ENCODE measurements at places on chromosomes 4 and X.

DNA sequence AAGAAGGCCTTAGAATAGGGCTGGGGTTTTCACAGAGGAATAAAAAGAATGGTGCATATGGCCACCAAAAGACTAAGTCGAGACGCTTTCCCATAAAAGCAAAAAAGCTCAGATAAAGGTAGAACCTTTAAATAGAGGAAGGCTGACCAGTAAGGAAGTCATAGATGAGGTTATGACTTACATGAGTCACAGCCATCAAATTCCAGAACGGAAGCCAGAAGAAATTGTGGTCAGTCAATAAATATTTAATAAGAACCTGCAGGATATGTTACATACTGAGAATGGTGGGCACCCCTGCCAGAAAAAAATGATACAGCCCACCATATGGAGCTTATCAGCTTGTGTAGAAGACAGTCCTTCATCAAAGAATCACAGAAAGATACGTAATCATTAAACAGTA lies 120.1 kb downstream of the MANBA start:
- peak; percentile 50 for DNase-seq

DNA sequence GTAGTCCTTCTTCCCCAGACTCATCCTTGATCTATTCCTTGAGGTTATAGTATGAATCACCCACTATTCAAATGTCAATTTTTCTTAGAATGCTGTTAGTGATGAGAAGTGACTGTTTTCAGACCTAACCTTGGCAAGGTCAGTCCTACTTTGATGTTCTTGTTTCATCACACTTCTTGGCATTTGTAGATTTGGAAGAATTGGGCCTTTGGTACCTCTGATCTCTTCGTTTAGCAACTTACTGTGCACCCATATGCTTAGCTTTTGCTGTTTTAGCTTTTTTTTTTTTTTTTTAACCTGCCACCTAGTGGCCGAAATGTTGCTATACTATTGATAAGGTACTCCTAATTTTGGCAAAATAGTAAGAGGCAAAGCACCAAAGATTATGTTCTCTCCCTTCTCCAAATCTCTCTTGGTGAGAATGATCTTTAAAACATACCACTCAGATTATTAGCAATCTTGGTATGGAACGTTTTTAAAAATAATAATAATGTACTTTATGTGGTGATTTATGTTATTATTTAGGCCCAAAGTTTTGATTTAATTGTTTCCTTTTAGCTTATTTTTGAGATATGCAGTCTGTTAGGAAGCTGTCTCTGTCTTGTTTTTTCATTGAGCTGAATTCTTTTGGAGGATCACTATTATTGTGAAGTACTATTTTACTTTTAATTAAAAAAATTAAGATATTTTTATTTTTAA lies 16.6 kb downstream of the DCK start:
- DNase-seq: no peak

GRCh38 chrX:17292111-17292527 lies 82.9 kb upstream of the NHS start:
- DNase-seq: no peak

- no peak for DNase-seq
Observed at GRCh38 chr4:86523333-86523732, 70.8 kb upstream of the PTPN13 start.

DNA sequence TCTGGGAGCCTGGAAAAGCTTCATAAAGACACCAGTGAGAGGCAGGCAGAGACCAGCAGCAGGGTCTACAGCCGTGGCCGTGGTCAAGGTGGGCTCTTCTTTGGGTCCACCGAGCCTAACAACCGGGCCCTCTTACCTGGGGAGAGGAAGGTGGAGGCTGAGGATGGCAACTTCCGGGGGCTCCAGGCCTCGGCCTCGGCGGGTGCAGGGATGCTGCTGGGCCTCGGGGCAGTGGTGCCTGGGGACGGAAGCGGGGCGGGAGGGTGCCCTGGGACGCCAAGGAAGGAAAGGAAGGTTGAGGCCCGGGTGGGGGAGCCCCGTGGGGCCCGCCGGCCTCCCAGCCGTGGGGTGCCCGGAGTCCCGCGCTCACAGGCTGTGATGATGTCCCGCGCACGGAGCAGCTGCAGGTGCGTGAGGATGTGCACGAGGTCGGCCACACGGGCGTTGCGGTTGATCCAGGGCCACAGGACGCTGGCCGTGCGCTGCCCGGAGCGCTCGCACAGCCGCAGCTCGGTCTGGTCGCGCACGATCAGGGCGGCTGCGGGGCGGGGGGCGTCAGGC lies 561 bp downstream of the IRAK1 start:
- no peak for DNase-seq

DNA sequence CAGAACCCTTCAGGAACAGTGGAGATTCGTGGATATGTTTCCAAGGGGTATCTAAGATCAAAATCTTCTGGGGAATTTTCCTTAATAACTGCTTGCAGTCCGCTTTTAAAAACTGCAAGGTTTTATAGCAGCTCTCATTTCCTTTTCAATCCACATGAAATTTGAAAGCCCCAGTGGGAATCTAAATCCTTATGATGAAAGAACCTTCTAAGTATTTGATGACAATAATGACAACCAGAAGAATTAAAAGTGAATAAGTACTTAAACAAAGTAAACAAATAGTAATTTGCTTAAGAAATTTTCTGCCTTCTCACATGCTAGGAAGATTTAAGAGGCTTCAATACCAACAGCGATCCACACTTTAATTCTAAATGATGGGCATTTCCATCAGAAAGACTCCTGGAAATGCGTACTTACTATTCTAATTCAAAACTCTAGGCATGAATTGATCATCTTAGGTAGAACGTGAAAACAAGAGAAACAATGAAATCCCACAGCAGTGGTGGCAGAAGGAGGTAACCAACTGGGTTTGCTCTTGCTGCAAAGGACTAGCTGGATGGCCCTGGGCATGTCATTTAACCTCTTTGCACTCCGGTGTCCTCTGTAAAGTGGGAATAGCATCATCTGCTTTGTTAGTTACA lies 37.6 kb upstream of the S100G start:
- no peak for DNase-seq

- no peak for DNase-seq
Observed at GRCh38 chr4:78292341-78292740, 235.2 kb downstream of the FRAS1 start.

DNA sequence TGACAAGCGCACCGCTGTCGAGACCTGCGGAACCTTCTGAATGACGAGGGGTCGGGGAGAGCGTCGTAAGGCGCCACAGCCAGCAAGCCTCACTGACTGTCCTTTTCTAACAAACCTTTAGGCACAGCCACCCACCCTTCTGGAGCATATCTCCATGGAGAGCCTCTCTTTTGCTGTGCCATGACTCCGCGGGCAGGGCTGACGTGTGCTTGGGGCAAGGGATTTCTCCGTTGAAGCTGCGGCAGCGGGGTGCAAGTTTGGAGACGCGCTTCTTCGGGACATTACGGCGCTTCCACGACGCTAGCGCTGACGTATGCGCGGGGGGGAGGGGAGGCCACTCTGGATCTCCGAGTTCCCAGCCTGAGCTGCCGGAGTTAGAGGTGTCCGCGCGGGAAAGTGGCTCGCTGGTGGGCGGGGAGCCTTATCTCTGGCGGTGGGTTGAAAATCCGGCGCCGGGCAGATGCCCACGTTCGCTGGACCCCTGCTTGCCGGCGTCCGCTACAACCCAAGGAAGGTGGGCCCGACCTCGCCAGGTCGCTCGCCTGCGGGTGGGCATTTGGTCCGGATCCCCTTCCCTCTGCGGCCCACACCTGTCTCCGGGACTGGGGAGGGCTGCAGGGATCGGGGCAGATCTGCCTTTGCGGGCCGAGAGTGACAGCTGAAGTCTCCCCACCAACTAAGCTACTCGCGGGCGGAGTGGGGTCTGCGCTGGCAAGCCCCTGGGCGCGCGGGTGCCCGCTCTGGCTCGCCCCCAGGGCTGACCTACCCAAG lies 543 bp upstream of the SLC10A7 start:
- peak; percentile 43 for DNase-seq
